Epithelial cell of proximal tubule (primary cell): ENCODE measurements at places on chromosomes 13 and 19.

- no peak for DNase-seq
Measured at GRCh38 chr13:37608750-37609339, 10.3 kb upstream of the POSTN start.

DNA sequence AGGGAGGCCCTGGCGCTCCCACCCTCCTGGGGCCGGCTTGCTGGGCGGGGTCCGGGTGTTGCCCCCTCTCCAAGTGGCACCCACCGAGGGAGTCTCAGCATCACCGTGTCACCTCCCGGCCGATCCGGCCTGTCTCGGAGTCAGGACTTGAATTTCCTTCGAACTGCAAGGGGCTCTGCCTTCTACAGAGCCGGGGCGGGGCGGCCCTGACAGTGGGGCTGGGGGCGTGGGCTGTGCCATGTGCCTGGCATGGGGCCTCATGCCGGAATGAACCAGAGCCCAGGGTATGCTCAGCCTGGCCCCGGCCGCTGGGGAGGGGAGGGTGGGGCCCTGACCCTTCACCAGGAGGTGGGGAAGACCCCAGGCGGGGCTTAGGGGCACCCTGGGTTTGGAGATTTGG lies 47.0 kb upstream of the TCF3 start:
- no peak for DNase-seq

DNA sequence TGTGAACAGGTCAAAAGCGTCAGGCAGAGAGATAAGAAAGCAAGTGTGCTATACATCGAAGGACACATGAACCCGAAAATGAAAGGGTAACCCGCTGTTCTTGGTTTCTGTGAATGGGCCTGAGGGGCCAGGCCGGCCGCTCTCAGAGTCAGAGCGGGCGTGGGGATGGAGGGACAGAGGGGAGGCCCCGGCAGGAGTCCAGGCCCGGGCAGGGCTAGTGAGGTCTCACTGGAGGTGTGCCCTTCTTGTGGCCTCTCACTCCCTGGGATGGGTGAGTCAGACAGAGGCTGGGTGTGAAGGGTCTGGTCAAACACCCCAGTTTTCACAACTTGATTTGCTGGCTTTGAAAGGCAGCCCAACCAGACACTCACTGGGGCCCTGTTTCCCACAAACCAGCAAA lies 17.4 kb upstream of the NDUFS7 start:
- no peak for DNase-seq

- no peak for DNase-seq
Measured at GRCh38 chr19:57905258-57905657, 11.1 kb downstream of the ZNF417 start.

GRCh38 chr19:55402509-55402908 lies 5.1 kb downstream of the UBE2S start:
- DNase-seq: no peak

DNA sequence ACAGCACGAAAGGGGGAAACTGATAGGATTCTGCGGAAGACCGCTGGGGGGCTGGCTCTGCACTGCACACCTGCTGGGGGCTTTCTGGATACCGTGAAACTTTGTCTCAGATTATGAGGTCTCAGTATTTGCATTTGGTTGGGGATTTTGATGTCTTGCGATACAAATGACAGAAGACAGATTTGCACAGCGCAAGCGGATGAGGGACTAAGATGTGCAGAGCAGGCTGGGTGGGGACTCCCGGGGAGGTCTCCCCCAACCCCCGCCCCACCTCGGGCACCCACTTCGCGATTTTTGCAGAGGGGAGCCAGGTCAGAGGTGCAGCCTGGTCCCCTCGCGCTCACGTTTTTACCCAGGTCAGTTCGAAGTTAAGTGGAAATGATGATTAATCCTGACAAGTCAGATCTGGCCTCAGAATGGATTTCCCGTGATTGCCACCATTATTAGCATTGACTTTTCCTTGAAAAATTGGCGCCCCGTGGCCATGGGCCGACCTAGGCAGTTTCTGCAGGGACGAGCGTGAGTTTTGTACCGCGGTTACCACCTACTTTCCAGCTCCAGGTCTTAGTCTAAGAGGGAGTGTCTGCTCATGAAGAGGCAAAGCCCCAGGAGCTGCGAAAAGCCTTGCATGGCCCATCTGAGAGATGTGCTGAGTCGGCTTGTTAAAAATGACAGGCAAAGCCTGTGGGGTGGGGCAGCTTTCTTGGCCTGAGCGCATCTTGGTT lies 1.3 kb upstream of the GJB2 start:
- no peak for DNase-seq

DNA sequence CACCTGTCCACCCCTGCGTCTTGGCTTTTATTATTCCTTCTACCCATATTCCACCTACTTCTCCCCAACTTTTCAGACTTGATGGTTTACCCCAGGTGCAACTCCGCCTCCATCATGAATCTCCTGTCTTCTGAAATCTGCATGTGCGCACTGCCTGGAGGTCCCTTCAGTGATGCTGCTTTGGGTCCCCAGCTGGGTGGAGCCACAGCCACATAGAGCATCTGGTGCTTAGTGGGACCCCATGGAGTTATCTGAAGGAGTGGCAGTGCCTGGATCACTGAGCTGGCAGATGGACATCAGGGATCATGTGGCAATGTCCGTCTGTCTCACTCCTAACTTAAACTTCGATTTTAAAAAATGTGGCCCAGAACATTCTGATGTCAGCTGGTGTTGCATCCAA lies 13.5 kb downstream of the ZNF536 start:
- no peak for DNase-seq

GRCh38 chr13:45206340-45206739 lies 5.5 kb upstream of the KCTD4 start:
- DNase-seq: peak; percentile 87

GRCh38 chr19:28631961-28632360 lies 581.0 kb downstream of the UQCRFS1 start:
- no peak for DNase-seq

- no peak for DNase-seq
Measured at GRCh38 chr13:89574077-89574476, 1773.4 kb upstream of the MIR17HG start.

GRCh38 chr13:24221007-24221406 lies 60.5 kb downstream of the SPATA13 start:
- DNase-seq: no peak

GRCh38 chr19:869245-870177 lies 10.0 kb downstream of the CFD start:
- no peak for DNase-seq

DNA sequence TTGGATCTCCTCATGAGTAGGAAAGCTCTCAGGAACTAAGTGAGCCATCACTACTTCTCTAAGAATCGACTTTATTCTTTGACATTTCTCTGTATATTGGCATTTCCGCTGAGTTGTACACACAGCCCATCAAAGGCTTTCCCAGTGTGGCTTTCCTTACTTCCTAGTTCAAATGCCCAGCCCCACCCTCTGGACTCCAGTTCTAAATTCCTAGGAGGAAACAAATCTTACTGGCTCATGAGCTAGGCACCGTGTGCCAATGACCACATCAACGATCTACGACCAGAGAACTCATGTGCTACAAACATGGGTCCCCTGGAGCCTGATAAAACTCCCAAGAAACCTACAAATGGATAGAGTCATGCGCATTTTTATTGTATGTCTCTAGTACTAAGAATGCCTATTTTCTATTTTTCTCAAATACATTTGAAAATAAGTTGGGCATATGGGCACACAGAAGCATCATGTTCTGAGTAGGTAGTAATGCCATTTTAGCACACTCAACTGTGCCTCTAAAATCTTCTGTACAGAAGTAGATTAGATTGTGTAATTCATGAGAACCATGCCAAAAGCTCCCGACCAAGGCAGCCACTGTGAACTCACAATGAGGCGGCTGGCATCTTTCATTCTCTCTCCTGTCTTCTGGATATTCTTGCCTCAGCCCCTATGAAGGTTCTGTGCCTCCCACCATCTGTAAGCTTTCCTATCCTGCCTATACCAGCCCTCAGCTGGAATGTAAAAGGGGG lies 10.5 kb upstream of the RAP2A start:
- DNase-seq: no peak

DNA sequence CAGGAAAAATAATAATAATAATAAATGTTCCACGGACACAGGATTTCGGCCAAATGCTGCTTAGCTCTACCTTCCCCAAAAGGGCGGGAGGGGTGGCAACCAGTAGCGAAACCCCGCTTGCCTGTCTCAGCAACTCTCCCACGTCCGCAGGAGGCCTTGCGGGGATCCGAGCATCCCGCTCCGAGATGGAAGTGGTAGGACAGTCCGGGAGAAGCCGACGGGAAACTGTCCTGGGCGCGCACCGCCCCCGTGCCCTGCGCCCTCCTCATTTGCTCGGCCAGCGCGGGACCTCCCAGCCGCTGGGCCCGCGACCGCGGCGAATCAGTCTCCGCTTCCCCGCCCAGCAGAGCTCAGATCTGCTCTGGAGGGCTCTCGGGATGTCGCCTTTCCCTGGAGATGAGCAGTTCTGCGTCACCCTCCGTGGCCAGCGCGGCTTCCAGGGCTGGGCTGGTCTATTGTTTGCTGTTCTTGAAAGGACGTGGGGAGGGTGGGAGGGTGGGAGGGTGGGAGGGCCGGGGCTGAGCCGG lies 48.9 kb upstream of the PABPC3 start:
- DNase-seq: no peak

GRCh38 chr13:77986713-77987112 lies 68.1 kb upstream of the EDNRB start:
- no peak for DNase-seq

- no peak for DNase-seq
Measured at GRCh38 chr13:102940143-102940542, 94.3 kb downstream of the ERCC5 start.

- no peak for DNase-seq
Measured at GRCh38 chr13:105445796-105446195, 1089.7 kb downstream of the EFNB2 start.

DNA sequence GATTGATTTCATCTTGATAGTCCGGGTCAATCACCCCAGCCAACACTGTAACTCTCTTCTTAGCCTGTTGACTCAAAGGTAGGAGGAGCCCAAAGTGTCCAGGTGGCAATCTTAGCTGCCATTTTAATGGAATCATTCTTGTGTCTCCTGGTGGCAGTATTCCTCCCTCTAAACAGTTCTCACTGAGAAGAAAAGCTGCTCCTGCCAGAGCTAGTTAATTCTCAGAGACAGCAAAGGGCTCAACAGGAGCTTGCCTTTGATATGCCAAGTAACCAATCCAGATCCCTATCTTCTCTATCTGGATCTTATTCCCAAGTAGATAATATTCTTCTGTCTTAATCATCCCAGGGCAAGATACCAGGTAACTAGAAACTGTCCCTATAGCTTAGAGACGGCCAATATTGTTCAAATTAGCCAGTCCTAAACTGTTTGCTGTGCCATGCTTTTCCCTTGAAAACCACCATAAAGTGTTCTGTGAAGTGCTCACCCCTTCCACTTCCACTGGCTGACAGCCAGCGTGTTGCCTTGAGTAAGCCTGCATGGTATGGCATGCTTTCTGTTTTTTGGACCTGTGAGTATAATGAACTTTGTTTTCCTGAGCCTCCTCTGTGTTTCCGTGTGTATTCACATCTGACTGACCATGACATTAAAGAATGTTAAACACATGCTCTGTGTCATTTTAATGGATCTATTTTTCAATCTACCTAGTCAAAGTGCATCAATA lies 463.7 kb upstream of the SLITRK5 start:
- no peak for DNase-seq

DNA sequence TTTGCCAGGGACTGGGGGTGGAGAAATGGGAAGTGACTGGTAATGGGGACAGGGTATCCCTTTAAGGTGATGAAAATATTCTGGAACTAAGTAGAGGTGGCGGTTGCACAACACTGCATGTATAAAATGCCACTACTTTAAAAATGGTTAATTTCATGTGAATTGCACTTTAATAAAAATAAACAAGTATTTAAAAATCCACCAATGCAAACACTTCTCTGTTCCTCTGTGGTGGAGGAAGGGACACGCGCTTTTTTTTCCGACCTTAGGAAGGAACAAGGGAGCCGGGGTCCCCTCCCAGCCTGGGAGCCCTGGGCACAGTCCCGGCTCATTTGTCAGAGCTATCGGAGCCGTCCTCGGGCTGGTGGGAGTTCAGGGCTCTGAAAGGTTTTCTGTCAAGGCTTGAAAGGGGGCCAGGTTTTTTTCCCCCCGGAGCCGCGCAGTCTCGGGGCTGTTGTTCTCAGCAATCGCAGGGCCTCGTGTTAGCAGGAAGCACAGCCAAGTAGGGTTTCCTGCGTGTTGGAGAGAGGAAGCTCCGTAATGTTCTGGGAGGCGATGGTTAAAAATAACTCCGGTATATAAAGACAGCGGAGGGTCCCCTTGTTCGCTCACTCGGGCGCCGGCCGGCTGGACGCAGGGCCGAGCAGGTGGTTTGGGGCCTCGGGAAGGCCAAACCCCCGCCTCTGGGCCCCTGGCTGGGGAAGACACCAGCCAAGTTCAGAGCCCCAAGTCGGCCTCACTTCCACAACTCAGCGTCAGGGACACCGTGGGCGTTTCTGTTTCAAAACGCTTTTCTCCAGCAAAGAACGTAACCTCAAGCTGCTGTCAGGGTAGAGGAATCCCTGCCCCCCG lies 41.2 kb upstream of the KLF2 start:
- no peak for DNase-seq

GRCh38 chr19:34217952-34218817 lies 36.2 kb upstream of the GARRE1 start:
- no peak for DNase-seq

GRCh38 chr13:97559030-97559429 lies 125.1 kb downstream of the RAP2A start:
- no peak for DNase-seq

- DNase-seq: no peak
Measured at GRCh38 chr13:111177081-111177711, 62.1 kb downstream of the ARHGEF7 start.

- DNase-seq: no peak
Measured at GRCh38 chr19:18194554-18195238, 1.7 kb downstream of the MPV17L2 start.

DNA sequence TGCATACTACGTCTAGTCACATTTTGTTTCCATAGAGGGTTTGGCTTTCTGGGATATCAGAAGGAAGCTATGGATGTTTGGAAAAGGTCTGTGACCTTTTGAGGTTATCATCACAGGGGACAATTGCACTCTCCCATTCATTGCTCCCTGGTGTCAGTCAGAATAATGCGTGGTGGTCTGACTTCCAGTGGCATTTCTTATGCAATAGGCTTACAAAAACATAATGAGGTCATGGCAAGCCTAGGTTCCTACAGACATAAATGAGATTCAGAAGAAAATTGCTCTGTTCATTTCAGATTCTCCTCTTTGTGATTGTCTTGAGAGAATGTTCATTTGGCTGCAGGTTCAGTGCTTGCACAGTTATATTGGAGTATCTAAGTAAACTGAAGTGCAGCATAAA lies 54.6 kb downstream of the ARHGAP35 start:
- DNase-seq: no peak

GRCh38 chr19:21698215-21698614 lies 69.2 kb downstream of the ZNF100 start:
- no peak for DNase-seq
